ENCODE measurements at places on chromosomes 4 and X.

DNA sequence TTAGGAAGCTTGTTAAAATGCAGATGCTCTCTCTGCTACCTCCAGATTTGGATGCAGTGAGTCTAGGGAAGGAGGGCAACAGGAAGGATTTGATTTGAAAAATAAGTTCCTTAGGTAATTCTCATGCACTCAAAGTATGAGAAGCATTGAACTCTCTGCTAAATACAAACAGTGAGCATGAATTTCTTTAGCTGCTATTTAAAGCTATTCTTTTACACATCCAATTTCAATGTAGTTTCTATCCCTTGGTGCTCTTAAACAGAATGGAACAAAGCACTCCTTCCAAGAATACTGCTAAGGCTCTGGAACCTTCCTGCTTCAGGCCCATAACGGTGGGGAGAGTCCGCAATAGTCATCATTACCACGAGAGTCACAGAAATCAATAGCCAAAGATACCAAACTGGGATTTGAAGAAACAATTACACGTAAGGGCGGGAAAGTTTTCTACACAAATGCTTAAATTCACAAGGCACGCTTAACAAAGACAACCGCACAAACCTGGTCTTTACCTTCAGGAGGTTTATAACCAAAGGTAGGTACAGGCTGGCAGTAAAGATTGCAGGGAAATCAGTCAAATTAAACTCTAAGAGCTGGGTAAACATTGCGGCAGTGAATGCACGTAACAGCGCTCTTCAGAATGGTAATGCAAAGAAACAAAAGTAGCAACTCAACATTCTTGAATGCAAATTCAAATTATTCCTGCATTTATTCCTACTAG lies 123.2 kb upstream of the NAP1L5 start:
- no peak for DNase-seq

GRCh38 chr4:185559915-185560281 lies 24.6 kb upstream of the PDLIM3 start:
- DNase-seq, result no peak

DNA sequence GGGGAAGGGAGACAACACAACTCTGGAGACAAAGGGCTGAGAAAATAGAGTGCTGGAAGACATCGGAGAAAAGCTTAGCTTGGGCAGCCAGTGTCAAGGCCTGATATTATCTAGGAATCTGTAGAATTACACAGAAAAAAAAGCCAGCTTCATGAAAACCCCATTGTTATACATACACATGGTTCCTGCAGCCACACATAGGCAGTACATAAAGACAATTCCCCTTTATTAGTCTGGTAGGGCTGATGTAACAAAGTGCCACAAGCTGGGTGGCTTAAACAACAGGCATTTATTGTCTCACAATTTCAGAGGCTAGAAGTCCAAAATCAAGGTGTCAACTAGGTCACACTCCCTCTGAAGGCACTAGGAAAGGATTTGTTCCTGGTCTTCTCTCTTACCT lies 503.5 kb downstream of the MID1IP1 start:
- no peak for DNase-seq

GRCh38 chr4:119684463-119684862 lies 55.9 kb upstream of the PDE5A start:
- DNase-seq, result no peak

GRCh38 chr4:115249808-115250207 lies 136.4 kb upstream of the NDST4 start:
- DNase-seq, result no peak

- DNase-seq, result no peak
Measured at GRCh38 chr4:111011458-111011857, 388.6 kb upstream of the PITX2 start.

DNA sequence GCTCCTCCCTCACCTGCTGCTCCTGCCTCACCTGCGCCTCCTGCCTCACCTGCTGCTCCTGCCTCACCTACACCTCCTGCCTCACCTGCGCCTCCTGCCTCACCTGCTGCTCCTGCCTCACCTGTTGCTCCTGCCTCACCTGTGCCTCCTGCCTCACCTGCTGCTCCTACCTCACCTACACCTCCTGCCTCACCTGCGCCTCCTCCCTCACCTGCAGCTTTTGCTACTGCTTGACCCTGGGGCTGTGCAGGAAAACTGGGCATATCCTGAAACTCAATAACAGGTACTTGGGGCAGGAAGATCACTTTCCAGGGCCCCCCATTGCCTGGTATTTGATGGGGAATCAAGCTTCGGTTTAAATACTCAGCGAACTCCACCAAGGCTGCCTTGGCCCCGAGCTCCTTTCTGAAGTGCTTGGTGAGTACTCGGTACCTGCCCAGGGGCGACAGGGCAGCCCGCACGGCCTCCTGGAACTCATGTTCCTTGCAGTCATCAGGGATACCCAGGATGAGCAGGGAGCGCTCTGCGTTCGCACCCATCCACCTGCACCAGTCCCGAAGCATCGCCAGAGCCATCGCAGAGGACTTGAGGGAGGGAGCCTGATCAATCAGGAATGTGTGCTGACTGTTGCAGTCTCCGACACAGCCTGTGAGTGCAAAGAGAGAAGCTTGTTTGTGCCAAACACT lies 2.7 kb downstream of the PNMA6E start:
- DNase-seq, result no peak

DNA sequence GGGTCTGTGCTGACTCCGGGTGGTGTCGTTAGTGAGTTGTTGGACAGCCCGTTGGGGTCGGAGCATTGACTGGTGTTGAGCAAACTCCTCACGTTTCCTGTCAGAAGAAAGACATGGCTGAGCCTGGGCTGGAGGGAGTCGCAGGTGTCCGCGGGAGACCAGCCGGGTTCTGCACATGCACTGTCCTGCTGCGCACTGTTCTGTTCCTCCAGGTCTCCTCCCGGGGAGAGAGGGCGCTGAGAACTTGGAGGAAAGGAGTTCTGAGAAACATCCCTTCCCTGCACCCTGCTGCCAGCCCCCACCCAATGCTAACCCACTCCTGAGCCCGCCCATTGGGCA lies 1.1 kb downstream of the ZNF141 start:
- DNase-seq, result no peak

DNA sequence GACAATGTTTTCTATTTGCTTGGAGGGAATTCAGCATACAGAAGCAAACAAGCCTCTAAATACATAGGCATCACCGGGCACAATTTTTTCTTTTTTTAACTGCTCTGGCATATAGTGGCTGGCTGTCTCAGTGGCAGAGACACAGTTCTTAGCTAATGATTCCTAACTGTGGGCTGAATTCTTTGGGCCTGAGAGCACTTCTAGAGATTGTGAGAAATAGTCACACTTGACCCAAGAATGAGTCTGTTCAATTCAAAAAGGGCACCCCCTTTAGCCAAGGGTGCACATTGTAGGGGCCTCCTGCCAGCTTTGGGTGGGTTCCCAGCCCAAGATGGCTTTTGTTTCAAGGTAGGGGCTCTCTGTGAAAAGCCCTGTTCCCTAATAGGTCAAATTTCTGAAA lies 345.7 kb downstream of the ARHGAP10 start:
- DNase-seq, result no peak

GRCh38 chr4:147837435-147837834 lies 105.5 kb downstream of the ARHGAP10 start:
- DNase-seq, result no peak

GRCh38 chrX:13432414-13433297 lies 112.8 kb upstream of the ATXN3L start:
- DNase-seq, result no peak

DNA sequence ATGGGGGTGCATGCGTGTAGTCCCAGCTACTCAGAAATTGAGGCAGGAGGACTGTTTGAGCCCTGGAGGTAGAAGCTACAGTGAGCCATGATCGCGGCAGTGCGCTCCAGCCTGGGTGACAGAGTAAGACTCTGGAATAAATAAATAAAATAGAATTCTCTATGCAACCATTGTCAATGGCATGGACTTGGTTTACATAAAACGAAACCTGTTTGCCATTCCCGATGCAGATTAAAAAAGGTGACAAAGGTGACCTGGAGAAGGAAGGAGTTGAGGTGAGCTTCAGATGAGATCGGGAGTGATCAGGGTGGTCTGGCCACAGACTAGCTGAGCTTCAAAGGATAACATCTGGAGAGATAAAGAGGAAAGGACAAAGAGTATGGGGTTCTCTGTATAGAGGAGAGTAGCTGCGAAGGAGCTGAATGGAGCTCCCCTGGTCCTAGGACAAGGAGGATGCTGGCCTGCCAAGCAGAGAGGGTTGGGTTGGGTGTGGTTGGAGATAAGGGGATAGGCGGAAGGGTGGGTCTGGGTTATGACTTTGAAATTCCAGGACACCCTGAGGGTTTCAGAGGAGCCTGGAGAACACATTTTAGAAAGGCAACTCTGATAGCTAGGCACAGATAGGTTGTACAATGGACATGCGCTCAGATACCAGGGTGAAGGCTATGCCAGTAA lies 98.6 kb downstream of the RBM47 start:
- no peak for DNase-seq

GRCh38 chr4:185128272-185129119 lies 14.6 kb upstream of the SLC25A4 start:
- peak; percentile 7 for DNase-seq

DNA sequence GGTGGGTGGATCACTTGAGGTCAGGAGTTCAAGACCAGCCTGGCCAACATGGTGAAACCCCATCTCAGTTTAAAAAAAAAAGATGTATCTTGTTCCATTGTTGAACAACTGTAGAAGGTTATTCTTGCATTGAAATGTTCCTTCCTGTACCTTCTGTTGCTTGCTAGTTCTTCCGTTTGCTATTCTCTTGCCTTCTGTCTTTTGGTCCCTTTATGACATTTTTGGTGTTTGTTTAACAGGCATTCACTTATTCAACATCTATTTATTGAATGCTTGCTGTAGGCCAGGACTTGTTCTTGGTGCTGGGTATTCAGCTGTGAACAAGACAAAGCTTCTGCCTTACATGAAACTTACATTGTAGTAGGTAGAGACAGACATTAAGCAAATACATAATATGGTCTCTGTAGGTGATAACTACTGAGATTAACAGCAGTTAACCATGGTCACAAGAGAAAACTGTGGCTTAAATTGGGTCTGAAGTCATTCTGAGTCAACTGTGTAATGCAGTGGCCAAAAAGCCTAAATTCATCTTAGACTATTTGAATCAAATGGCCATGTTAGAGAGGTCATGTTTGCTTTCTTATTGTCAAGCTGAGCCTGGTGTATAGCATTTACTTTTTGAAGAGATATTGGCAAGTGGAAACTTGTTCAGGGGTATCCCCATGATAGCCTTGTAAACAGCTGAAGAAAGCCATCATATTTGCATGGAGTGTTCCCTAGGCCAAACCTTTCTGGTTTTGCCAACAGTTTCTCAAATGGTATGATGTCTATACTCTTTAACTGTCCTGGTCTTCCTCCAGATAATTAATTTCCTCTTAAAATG lies 35.6 kb downstream of the GAB1 start:
- DNase-seq, result no peak

- no peak for DNase-seq
Measured at GRCh38 chr4:136458326-136458725, 1074.0 kb downstream of the PCDH18 start.

GRCh38 chr4:94843216-94843615 lies 85.5 kb downstream of the BMPR1B start:
- DNase-seq, result no peak

- no peak for DNase-seq
Measured at GRCh38 chrX:103063191-103063845, 653 bp downstream of the BEX1 start.

DNA sequence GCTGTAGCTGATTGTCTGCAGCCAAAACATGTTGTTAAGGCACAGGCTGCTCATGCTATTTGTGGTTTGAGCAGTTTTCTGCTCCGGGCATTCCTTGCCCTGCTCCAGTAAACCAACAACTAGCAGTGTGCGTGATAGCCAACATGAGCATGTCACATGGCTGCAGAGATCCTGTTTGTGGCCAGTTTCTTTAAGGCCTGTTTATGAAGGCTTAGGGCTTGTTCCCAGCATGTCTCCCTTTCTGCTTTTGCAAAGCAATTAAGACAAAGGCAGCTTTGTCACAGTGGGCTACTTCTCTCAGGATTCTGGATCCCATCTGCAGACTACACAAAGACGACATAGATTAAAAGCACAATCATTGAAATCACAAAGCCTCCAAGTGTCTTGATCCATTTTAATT lies 160.5 kb downstream of the ZNF518B start:
- DNase-seq, result no peak

DNA sequence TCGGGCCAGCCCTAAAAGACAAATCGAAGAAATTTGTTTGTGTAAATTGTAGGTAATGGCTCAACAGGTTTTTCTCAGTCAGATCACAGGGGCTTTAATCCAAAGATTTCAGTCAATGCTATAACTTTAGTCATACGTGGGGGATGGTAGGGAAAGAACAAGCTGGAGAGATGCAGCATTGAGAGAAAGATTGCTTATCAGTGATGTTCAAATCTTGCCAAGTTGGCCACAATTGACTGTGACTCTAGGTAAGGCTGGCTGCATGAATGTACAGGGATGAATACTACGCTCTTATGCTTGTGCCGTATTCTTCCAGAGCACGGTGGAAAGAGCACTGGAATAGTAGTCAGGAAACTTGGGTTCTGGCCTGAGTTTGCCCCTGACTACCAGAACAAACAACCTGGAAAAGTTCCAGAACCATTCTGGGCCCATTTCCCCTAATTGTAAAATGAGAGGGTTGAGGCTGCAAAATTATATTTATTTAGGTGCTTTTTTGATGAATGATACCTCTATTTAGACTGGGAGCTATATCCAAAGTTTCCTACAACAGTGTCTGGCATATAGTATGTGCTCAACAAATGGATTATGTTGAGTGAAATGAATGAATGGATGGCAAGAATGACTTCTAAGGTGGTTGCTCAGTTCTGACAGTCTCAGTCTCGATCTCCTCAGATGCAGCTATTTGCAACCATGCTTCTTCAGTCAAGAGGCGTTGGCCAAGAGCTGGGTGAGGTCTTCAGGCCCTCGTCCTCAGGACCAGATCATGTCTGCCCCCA lies 44.4 kb downstream of the TSC22D3 start:
- no peak for DNase-seq

DNA sequence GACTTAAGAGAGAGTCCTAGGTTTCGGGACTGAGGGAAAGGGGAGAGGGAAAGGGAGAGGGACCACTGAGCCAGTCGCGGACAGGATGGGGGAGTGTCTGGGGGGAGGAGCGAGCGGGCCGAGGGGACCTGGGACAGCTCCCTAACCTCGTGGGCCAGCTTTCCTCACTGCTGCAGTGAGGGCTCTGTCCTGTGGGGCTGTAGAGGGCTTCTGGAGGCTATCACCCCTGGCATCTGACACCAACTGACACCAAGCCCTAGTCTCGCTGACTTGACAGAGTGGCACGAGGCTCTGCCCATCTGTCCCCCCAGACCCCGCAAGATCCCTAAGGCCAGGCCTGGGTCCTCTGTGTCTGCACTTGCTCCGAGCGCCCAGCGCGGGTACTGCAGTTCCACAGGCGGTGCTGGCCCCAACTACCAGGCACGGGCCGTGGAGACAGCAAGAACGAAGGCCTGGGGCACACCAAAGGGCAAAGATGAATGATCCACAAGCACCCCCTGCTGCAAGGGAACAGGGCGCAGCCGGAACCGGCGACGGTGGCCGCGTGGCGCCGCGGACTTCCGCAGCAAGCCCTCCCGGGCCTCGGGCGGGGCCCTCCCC lies 465 bp downstream of the HAUS7 start:
- no peak for DNase-seq

GRCh38 chr4:37603070-37603468 lies 83.1 kb downstream of the RELL1 start:
- DNase-seq, result peak; percentile 63

Data from CD4-positive, alpha-beta T cell treated with Interferon gamma for 1 hour (primary cell).